ENCODE measurements at places on chromosomes 2 and 18.
A peak's percentile ranks its signal among the peaks of the same experiment; 100 is the strongest.

GRCh38 chr2:69166812-69167468, 154.0 kb downstream of the ANTXR1 start:
- DNase-seq, result peak; percentile 32

GRCh38 chr18:9055185-9055584, 47.3 kb upstream of the NDUFV2 start:
- DNase-seq, result peak; percentile 19

GRCh38 chr2:174802459-174802858, 38.2 kb upstream of the CHRNA1 start:
- DNase-seq, result no peak

- DNase-seq, result no peak
These were observed 835 bp upstream of the IL18RAP start for GRCh38 chr2:102421890-102422759.

DNA sequence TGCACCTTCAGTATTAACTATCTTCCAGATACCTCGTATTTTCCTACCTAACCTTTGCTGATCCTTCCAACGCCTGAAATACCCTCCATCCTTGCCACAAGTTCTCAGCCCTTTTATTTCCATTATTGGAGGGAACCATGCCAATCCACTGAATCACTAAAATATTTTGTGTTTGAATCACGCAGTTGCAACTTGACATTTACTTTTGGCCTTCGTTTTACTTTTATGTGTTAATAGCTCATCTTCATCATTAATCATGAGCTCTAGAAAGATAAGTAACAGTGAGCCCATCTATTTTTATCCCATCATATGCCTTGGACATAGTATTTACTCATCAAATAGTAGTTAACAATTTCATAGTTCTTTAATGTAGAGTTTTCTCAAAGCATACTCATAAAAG, 463.2 kb downstream of the THSD7B start:
- DNase-seq, result no peak

GRCh38 chr2:26618611-26619010, 22.6 kb downstream of the CIB4 start:
- no peak for DNase-seq

DNA sequence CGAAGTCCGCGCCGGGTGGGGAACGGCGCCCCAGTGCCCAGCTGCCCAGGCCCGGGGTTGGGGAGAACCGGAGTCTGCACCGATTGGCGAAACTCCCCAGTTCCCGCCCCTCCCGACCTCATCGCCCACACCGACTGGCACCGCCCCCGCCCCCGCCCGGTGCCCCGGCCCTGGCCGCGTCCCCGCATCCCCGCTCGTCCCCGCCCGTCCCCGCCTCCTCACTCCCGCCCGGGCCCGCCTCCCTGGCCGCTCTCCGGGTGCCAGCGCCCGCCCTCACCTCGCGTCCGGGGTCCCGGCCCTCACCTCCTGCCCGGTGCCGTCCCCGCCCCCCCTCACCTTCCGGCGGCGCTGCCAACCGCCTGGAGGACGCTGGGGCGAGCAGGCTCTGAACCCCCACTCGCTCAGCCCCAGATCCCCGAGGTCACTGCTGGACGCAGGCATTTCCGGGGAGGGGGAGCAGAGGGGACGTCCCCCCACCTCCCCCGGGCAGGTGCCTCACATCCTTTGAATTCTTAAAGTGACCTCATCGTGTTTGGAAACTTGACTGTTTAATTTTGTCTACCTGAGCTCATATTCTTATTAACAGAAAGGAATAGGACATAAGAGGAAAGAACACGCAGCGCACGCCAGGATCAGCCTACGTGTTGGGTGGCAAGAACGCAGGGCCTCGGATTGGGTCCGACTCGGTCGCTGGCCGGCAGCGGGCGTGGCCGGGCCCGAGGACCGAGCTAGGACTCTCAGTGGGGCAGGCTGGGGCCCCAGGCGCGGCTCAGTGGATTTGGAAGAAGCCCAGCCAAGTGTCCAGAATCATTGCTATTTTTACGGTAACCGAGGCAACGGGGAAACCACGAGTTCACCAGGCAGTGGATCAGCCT, at the start of gene FAM110C:
Gene FAM110C, minus strand, starts transcription at position 35 of the 875 bp plus-strand sequence. CDS start 120 bp downstream, outside the sequence.
- no peak for DNase-seq

DNA sequence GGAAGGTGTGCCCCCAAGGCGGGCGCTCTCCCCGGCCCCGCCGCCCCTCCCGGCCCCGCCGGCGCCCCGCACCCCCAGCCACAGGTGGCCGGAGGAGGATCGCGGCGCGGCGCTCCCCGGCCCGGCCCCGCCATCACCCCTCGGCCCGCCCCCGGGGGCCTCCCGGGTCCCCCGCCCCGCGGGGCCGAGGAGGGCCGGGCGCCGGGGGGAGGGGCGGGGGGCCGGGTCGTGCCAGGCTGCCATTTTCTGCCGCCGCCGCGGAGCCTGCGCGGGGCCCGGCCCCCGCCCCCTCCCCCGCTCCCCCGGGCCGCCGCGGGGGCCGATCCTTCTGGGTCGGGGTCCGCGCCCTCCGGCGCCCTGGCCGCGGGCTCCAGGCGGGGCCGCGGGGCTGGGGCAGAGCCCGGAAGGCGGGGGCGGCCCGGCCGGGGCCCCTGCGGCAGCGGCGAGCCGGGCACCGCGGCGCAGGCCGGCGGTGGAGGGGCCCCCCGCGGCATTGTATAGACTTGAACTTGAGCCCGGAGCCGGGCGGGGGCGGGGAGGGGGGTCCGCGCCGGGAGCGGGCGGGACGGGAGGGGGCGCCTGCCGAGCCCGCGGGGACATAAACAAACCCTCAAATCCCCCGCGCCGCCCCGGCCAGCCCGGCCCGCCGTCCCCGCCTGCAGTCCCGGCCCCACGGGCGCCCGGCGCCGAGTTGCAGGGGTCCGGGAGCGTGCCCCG, 556 bp downstream of the DNMT3A start:
- DNase-seq, result no peak

GRCh38 chr2:61671561-61672315, 133.6 kb upstream of the XPO1 start:
- no peak for DNase-seq

DNA sequence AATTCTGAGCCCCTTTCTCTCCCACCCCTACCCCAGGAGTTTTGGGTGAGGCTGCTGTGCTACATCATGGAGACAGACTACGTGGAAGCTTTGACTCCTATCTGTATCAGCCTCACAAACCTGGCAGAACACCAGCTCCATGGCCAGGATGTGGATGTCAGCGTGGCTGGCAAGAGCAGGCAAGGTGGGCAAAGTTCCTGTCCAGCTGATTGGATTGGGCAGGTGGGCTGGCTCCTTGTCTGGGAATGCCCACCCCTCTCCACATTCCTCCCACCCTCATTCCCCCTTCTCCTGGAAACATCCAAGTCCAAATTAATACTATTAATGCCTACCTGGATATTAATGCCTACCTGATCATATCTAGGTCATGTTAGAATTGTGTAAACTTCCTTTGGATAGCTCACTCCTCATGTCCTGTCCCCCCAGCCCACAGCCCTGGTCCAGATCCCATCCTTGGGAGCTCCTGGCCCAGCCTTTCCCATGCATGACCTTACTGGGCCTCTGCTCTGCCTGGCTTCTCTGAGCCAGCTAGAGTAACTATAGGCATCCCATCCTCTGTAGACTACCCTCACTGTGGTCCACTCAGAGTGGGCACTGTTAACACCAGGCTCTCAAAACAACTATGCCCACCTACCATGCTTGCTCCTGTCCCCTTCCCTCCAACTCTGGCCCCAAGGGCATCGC, 24.1 kb downstream of the MROH2A start:
- no peak for DNase-seq

DNA sequence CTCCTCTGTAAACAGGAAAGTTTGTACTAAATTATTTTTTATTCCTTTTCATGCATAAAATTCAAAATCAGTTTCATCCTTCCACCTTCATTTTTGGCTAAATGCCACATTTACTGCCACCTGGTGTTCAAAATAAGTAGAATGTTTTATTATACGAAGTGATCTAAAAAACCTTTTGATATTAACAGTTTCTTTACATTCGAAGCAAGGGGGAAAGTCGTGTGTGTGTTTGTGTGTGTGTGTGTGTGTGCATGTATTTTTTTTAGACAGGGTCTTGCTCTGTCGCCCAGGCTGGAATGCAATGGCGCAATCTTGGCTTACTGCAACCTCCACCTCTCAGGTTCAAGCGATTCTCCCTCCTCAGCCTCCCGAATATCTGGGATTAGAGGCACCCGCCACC, 9.0 kb upstream of the SCN9A start:
- peak; percentile 28 for DNase-seq
